Heart right ventricle (tissue), 16 donors: ENCODE measurements at places on chromosomes 1 and 21. TPM values are rescaled to one million over a fixed set of nuclear protein-coding genes. Genes with fewer than 3 reads are reported as not detected.
A peak's percentile ranks its signal among the peaks of the same experiment; 100 is the strongest.

DNA sequence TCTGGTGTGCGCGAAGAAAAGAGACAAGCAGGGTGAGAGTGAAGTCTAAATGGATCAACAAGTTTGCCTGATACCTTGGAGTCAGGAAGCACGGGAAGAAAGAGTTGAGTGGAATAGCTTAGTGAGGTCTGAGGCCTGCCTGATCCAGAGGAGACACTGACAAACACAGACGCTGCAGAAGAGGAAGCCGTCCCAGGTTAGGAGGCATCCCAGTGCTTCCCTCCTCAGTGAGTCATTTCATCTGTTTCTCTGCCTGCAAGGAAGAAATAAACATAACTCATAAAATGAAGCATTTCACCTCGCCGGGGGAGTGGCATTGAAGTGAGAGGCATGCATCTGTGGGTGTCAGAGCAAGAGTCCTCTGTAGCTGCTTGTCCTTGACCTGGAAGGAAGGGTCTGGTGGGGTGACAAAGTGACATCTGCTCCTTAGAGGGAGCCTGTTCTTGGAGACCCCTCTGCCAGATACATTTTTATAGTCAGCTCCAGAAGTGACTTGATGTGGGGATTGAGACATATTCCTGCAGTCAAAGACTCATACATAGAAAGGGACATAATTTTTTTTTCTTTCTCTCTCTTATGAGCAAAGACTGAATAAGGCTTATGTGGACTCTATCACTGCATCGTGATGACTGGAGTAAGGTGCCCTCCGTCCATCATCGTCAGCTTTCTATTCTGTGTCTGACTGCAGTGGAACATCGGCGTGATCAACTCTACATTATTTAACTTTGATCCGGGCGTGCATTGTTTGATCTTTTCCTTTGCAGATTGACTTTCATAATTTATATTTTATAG is 256.7 kb downstream of the KIF26B start:
- DNase-seq: no peak

DNA sequence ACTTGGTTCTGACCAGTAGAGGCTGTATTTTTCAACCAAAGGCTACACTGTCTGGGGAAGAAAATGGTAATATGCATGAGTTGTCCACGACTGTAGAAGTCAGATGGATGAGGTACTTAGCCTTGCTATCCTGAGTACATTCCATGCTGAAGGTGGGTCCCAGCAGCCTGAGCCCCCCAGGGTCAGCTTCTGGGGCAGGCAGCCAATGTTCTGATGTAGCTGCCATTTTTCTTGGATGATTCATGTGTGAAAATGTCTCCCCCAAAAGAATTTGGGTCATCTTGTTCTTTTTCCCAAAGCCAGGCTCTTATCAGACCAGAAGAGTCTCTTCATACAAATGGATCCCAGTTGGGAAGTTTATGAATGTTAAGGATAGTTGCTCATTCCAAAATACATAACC is 172.2 kb upstream of the UBE2U start:
- DNase-seq: no peak

DNA sequence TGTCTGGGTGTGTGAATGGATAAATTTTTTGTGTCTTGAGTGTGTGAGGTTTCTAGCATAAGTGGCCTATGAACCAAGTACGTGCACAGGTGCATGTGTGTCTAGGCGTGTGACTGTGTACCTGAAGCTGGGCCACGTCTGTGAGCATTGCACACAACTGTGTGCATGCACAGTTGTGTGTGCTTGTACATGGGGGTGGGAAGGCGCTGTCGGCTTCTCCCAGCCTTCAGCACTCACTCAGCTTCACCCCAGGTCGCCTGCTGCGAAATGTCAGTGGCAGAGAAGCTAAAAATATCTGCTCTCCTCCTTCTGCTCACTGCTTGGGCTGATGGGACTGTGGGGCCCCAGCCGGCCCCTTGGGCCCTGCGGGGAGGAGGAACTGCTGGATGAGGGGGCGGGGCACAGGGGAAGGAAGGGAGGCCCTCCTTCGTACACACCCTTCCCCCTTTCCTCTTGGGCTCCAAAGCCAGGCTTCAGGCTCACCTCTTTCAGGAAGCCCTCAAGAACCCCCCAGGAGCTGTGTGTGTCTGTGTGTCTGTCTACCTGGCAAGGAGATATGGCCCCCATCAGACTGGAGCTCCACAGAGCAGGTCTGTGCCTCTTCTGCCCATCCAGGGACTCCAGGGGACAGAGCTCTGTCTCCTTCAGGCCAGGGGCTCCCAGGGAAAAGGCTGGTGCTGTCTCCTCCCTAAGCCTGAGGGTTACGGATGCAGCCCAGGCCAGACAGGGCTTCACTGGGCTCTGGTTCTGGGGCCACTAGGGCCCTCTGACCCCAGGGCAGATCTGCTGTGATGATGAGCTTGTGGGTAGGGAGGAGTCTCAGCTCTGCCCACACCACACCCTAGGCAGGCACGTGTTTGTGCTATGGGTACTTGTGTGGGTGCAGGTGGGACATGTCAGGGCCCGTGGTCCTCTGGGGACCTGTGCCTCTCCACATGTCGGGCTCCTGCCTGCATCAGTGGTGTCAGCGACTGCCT is 35.6 kb upstream of the WASF2 start:
- DNase-seq: peak; percentile 87

- DNase-seq: no peak
These were observed 142.4 kb downstream of the NAV1 start for GRCh38 chr1:201681375-201681774.

GRCh38 chr1:199291022-199291740 is 652.3 kb downstream of the PTPRC start:
- DNase-seq: no peak

DNA sequence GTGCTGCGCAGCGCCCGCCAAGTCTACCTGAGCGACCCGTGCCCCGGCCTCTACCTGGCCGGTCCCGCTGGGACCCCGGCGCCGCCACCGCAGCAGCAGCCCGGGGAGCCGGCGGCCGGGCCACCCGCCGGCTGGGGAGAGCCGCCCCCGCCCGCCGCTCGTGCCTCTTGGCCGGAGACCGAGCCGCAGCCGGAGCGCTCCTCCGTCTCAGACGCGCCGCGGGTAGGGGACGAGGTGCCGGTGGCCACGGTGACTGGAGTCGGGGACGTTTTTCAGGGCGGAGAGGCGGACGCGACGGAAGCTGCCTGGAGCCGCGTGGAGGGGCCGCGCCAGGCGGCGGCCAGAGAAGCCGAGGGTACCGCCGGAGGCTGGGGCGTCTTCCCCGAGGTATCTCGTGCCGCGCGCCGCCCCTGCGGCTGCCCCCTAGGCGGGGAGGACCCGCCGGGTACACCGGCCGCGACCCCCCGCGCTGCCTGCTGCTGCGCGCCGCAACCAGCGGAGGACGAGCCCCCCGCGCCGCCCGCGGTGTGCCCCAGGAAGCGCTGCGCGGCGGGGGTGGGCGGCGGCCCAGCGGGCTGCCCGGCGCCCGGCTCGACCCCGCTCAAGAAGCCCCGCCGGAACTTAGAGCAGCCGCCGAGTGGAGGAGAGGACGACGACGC is 646 bp downstream of the IER5 start:
- DNase-seq: no peak

CRNN gene
- total RNA-seq: not detected

PTCH2 gene
- total RNA-seq: 1.1 TPM

DNA sequence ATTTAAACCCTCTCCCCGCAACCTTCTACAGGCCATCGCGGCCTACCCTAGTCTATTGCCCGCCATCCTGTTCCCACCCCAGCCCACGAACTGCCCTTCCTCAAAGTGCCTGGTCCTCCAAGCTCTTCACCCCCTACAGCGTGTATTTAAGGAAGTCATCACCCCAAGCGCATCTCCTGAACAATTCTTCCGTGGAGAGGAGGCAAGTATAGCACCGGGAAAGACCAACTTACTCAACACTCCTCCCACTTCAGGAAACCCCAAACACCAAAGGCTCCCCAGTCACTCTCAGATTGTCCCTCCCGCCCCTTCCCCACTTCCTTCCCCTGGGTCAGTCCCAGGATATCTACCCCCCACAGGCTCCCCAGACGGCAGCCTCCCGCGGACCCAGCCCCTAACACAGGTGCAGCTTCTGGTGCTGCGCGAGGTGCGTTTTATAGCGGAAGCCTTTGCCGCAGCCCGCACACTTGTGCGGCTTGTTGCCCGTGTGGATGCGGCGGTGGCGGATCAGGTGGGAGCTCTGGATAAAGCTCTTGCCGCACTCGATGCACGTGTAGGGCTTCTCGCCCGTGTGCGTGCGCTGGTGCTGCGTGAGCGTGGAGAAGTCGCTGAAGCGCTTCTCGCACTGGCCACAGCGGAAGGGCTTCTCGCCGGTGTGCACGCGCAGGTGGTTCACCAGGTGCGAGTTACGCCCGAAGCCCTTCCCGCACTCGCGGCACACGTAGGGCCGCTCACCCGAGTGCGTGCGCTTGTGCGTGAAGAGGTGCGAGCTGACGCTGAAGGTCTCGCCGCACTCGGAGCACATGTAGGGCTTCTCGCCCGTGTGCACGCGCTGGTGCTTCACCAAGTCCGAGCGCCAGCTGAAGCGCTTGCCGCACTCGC is 25.5 kb downstream of the ZNF697 start:
- DNase-seq: no peak

DNA sequence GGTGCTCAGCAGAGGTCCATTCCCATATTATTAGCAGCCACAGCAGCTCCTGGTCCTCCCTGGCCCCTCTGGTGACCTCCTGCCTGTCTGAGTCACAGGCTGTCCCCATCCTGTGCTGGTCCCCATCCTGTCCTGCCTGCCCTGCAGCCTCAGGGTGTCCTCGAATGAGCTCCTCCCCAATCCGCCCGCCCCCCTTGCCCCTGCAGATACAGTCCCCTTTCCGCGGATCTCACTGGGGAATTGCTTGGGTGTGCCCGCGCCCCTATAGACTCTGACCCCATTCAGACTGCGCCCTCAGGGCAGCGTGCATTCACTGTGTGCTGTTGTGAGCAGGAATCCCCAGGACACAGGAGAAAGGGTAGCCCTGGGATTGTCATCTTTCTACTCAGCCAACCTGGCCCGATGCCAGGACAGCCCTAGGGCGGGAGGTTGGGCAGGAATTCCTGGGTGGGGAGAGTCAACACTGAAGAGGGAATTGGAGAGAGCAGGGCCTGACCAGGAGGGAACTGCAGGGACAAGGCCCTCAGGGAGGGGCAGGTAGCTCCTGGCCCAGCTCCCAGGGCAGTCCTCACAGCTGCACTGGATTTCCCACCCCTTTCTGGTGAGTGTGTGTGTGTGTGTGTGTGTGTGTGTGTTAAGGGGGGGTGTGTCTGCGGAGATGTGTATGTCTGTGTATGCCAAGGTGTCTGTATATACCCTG is 1.1 kb upstream of the GUCA2A start:
- peak; percentile 64 for DNase-seq

GRCh38 chr1:41474490-41475271 is 9.8 kb downstream of the EDN2 start:
- no peak for DNase-seq

- DNase-seq: no peak
These were observed 51.1 kb downstream of the GLUL start for GRCh38 chr1:182340233-182341058.

DNA sequence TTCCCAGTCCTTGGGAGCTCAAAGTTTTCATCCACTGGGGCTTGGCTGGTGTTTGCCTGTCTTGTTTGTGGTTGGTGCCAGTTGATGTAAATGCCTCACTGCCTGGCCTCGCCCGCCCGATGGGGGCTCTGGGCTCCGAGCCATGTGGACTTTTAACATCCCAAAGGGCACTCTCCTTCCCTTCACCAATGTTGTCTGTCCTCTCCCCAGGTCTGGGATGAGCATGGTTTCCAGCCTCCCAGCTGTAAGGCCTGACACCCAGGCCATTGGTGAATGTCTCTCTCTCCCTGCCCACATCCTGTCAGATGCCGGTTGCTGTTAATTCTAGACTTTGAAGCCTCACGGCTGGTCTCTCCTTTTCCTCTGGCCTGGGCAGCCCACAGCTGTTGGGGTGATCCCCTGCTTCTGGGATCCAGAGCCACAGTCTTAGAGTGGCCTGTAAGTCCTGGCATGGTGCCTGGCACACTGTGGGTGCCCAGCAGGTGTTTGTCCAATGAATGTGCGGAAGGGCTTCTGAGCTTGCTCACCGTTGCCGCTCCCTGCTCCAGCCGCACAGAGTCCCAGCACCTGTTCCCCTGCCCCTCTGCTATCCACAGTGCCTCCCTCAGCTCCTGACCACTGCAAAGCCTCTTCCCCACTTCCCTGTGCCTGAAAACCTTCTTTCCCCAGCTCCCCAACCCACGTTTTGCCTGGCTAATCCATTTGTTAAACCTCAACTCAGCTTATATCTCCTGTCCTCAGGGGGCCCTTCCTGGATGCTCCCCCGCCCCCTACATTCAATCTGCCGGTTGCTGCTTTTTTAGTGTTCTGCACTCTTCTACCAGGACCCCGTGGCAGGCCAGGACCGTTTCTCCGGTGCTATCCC is 3.3 kb upstream of the C1orf174 start:
- no peak for DNase-seq

SMPDL3B gene
- total RNA-seq: not detected

- no peak for DNase-seq
These were observed 123.6 kb upstream of the KAZN start for GRCh38 chr1:14474856-14475255.

DNA sequence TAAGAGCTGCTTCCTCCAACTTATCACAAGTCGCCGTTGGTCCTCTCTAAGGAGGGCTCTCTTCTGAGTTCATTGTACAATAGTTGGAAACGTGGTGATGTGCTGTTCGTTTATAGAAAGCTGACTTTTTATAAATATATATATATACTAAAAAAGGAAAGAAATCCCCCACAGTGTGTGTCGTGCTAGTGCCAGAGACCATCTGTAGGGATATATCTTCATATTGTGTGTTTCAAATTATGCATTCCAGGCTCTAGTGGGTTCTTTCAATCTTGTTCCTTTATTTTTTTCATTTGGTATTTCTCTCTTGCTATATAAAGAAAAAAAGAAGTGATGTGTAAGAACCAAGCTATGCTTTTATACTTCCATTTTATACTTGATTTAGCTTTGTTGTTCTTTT is 111.8 kb downstream of the TAS1R2 start:
- no peak for DNase-seq

DNA sequence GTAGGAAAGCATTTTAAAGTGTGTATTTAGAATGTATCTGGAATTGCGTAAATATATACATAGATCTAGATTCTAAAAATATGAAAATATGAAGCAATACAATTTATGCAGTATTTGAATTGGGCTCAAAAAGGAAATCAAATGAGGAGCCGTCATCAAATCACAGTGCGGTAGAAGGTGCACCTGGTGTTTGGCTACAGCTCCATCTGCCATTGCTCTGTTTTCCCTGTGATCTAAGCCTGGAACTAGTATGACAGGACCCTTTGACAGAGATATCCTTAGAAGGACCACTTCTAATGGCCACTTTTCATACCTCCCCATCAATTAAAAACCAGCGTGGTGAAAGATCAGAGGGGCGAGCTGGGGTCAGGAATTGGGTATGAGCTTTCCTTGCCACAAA is 202.6 kb downstream of the NFIA start:
- DNase-seq: no peak
